Sigmoid colon (tissue), 7 donors: ENCODE measurements at places on chromosomes 1 and 21. TPM values are rescaled to one million over a fixed set of nuclear protein-coding genes. Genes with fewer than 3 reads are reported as not detected.

DNA sequence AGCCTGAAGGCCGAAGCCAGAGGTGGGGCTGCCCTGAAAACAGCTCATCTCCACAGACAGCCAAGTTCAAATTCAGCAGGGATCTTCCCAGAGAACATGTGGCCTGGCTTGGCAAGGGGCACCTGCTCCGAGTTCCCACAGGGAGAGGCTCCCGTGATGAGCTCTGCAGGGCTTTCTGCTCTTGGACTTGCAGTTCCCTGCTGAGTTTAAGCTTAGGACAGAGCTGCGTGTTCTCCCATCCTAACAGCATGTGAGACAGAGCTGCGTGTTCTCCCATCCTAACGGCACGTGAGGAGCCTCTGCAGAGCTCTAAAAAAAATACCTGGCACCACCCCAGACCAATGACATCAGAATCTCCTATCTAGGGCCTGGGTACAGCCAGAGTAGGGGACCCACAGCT lies 113.0 kb upstream of the VAMP3 start:
- DNase-seq = no peak

DNA sequence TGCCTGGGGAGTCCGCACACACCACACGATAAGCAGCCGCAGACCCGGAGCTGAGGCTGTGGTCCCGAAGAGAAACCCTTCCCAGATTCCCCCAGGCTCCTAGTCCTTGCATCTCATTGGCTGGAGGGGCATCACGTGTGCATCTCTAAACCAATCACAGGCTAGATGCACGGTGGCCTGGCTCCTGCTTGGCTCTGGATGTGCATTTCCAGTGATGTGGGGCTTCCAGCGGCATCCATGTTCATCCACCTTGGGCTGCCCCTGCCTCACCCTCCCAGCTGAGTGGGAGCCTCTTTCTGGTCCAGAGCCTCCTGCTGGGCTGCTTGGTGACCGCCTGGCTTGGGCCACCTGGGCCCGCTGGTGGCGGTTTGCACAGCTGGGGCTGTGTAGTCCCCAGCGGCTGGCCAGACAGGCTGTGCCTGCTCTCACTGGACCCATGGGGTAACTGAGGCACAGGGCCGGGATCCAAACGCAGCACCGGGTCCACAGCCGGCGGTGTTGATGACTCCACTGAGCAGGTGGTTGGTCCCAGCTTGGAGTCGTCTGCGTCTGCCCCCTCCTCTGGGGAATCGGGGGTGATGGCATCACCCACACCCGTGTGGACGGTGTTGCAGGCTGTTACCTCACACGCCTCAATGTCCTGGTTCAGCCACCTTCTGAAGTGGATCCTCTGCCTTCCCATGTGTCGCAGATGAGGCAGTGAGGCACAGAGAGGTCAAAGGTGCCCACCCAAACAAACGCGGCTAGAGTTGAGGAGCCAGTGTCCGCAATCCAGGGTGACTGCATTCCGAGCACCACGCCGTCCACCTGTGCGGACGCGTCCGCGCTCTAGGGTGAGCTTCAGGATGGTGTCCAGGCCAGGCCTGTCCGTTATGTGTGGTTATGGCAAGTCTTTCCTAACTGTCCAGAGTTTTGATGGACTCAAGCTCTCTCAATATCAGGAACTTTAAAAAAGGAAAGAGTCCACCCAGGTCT lies 41.3 kb downstream of the COL6A1 start:
- DNase-seq = peak; percentile 87

DNA sequence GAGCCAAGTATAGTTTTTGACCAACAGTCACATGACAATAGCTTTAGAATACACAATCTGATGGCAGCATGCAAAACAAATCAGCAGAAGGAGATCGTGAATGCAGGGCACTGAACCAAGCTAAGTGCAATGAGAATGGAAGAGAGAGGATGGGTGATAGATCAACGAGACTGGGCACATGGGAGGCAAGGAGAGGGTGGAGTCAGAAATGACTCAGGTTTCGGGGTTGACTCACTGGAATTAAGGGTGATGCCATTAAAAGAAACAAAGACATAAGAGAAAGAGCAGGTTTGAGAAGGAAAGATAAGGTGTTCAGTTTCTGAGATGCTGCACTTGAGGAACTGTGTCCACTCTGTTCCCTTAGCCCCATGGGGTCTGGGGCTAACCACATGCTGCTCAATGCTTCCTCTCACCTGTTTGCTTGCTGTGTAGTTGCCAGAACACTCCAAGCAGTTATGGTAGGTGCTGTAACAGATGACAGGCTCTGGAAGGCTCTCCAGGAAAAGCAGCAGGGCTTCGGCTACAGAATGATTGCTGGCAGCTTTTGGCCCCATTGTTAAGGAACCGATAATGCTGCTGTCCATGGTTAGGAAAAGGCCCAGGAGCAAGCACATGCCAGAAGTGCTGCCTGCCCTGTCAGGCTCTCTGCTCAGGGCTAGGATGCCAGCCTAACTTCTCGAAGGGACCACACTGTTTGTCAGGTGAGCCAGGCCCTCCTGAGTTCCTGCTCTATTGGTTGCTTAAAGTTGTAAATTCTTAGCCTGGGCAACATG lies 6.1 kb upstream of the MTF1 start:
- DNase-seq = no peak

The LCE2A gene
- not detected for total RNA-seq

The ZNF695 gene
- not detected for total RNA-seq

GRCh38 chr1:8427986-8428385 lies 110.1 kb downstream of the SLC45A1 start:
- peak; percentile 88 for DNase-seq

GRCh38 chr21:31880816-31881215 lies 8.0 kb downstream of the HUNK start:
- no peak for DNase-seq

The OR14A16 gene
- total RNA-seq = not detected

- peak; percentile 96 for DNase-seq
Observed at GRCh38 chr1:2213576-2214505, 14.3 kb upstream of the SKI start.

The KLHDC8A gene
- 0.95 TPM for total RNA-seq

GRCh38 chr1:40267767-40268187 lies 9.7 kb downstream of the ZMPSTE24 start:
- DNase-seq = no peak

GRCh38 chr1:226829105-226829504 lies 41.3 kb upstream of the PSEN2 start:
- no peak for DNase-seq

The PCAT6 gene
- not detected for total RNA-seq
